ENCODE measurements at places on chromosomes 1 and 21.

GRCh38 chr1:84613026-84613425 is 38.8 kb upstream of the CTBS start:
- DNase-seq, result no peak

- DNase-seq, result no peak
Measured at GRCh38 chr1:93255222-93256079, 74.9 kb downstream of the CCDC18 start.

GRCh38 chr1:153231785-153232184 is 14.4 kb downstream of the PRR9 start:
- no peak for DNase-seq

GRCh38 chr1:201591348-201591747 is 52.4 kb downstream of the NAV1 start:
- no peak for DNase-seq

DNA sequence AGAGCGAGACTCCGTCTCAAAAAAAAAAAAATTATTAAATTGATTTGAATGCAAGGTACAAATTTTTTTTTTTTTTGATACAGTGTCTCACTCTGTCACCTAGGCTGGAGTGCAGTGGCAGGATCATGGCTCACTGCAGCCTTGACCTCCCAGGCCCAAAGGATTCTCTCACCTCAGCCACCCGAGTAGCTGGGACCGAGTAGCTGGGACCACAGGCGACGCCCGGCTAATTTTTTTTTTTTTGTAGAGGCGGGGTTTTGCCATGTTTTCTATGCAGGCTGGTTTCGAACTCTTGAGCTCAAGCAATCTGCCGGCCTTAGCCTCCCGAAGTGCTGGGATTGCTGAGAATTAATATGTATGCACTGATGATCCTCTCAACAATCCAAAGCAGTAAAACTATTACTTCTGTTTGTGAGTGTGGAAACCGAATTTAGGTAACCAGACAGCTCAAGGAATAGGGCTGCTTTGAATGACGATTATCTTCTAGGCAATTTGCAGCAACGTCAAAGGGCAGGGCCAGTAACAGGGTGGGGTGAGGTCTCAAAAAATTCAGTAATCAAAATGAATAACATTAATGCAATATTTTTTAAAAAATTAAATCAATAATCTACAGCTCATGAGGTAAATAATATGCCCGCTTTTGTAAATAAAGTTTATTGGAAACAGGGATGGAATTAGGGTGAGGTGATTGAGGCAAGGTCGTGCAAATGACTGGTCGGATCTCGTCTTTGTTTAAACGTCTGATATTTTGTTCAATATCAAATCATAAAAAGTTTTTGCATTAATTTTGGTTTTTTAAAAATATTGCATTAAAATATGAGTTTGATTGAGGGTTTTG is 1.2 kb downstream of the CLSPN start:
- no peak for DNase-seq

DNA sequence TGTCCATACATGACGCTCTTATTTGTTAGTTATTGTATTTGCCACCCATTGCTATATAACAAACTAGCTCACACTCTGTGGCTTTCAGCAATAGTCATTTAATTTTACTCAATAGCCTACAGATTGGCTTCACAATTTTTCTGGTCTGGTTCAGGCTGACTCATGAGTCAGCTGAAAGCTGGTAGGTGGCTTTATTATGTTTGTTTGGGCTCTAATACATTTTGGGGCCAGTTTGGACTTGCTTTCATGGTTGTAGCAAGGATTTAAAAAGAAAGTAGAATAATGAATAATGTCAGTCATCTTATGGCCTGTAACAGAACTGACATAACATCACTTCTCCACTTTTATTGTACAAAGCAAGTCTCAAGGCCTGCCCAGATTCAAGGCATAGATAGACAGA is 338.7 kb downstream of the LRRIQ3 start:
- DNase-seq, result no peak

GRCh38 chr1:219067350-219067712 is 106.3 kb upstream of the LYPLAL1 start:
- no peak for DNase-seq

DNA sequence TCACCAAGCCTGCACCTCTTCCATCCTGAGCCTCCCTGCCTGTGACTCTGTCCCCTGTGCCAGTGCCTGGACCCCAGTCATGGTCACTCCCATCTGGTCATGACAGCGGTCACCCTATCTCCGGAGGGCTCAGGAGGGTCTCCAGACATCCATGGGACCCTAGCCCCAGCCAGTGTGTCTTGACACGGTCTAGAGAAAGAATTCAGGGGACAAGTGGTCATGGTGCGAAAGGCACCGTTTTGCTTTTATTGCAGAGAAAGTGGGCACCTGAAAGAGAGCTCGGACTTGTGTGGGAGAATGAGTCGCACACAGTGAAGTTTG is 4.7 kb upstream of the RIPK4 start:
- DNase-seq, result no peak

DNA sequence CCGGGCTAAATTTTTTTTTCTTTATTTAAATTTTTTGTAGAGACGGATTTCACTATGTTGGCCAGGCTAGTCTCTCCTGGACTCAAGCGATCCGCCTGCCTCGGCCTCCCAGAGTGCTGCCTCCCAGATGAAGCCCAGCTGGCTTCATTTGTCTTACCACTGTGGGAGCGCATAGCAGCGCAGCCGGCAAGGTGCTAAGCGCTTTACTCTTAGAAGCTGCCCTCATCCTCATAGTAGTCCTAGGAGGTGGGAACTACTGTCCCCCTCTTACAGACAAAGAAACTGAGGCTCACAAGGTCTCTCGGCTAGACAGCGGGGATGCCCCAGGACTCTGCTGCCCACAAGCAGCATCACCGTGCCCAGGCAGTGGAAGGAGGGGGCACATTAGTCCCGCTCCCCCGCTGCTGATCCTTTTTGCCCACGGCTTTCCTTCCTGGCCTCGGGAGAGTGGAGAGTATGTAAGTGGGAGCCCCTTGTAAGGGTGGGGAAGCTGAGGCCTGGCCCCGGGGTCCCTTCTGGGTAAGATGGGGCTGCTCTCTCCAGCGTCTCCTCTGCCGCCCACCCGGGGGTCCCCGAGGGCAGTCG is 726 bp downstream of the TMEM54 start:
- DNase-seq, result no peak

DNA sequence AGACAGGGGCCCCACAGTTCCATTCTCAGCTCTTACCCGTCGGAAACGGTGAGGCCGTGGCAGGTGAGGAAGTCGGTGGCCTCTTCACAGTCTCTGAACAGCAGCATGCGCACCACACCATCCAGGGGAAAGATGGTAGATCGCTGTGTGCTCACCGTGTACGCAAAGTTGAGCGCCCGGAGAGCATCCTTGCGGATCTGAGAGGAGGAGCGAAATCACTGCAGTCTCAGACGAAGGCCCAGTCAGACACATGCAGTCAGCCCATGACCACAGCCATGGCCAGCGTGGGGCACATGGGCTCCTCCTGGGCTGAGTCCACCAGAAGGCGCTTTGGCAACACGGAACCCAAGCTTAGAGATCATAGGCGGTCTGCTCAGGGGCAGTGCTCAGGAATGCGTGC is 18.5 kb downstream of the MCM3AP start:
- no peak for DNase-seq

GRCh38 chr1:119544165-119544762 is 37.3 kb downstream of the HSD3B1 start:
- DNase-seq, result no peak

DNA sequence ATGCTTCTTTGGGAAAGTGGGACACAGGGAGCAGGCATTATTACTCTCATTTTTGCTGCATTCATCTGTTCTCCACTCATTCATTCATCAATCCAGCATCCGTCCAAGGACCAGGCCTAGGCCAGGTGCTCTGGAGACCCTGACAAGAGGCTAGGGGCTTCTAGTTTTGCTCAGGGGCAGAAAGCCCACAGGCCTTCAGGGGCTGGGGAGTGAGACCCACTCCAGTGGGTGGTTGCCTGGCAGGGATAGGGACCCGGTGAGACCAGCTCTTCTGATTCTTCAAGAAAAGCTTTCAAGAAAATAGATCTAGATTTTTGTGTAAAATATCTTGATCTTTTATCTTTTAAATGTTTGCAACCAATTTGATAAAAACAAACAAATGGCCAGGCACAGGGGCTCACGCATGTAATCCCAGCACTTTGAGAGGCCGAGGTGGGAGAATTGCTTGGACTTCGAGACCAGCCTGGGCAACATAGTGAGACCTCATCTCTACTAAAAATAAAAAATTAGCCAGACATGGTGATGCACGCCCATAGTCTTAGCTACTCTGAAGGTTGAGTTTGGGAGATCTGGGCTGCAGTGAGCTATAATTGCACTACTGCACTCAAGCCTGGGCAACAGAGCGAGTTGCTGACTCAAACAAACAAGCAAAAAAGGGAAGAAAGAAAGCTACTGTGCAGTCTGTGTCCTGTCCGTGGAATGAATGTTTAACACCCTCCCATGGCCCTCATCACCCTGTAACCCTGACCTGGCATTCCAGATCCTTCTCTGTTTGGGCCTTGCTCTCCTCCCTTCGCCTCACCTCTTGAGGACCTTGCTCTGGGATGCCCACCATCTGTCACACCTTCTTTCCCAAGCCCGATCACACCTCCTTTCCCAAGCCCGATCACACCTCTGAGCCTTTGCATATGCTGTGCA is 17.3 kb upstream of the LRP8 start:
- DNase-seq, result no peak

DNA sequence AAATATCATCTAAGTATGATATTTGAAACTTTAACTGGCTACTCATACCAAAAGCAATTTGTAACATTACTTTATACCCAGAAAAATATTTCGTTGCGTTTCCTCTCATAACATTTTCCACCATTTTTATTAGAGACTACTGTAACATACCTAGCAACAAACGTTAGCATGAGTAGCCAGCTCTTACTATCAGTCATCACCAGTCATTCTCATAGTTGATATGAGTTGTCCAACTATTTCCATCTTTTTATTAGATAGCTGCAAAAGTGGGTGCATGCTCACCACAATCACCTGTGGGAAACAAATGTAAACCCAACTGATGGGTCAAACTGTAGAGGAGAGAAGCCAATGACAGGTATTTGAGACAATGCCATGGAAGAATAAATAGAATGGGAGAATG is 114.6 kb downstream of the AKT3 start:
- no peak for DNase-seq

DNA sequence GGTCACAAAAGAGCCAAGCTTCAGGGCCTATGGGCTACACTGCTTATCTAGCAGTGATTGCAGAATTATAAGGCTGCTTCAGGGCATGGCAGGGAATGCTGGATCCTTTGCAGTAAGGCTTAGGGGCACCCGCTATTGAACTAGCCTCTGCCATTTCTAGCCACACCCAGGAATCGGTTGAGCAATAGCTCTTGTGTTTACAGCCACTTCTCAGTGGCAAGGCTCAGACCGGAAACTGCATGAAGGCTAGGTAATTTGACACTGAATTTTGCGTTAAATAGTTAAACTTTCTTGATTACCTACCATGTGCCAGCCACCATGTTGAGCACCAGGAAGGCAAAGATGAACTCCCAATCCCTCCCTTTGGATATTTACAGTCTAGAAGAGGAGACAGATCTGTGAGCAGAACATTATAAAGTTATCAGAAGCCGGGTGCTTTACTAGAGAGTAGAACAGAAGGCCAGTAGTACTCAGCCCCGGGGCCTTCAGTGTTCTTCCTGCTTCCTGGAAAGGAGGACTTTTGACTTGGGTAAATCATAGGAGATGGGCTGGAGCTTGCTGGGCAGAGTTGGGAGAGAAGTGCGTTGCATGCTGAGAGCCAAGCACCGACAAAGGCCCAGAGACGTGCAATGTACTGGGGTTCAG is 98.6 kb upstream of the LPGAT1 start:
- no peak for DNase-seq

DNA sequence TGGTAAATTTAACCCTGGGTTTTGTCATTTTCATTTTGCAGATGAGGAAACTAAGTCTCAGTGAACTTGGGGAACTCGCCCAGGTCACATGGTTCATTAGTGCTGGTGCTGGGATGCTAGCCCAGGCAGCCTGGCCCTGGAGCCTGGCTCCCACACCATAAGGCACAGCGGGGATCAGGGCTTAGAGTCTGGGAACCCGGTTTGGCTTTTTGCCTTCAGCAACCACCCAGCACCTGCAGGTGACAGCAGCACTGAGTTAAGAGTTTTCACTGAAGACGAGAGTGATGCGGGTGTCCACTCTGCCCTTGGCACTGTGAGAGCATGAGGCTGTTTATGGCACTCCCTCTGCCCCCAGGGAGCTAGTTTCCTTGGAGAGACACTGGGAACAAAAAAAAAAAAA is 18.4 kb upstream of the CD101 start:
- no peak for DNase-seq

- no peak for DNase-seq
Measured at GRCh38 chr1:162178432-162178831, 108.9 kb downstream of the NOS1AP start.

- no peak for DNase-seq
Measured at GRCh38 chr1:116943438-116943837, 33.7 kb downstream of the PTGFRN start.

DNA sequence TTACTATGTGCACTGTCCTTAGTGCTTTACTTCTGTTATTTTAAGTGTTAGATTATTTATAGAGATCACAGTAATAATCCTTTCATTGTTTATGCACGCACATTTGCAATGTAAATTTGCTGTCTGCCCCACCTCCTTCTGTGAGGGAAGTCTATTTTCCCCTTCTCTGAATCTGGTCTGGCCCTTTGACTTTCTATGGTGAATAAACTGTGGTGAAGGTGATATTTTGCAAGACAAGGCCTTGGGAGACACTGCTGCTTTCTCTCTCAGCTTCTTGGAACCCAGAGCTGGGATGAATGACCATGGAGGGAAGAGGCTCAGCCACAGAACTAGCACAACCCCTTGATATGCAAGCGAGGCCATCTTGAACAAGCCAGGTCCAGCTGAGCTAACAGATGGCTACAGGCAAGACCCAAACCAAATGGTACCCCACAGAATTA is 156.3 kb downstream of the ST6GALNAC3 start:
- DNase-seq, result no peak

GRCh38 chr1:86933562-86934377 is 19.3 kb downstream of the HS2ST1 start:
- DNase-seq, result no peak

GRCh38 chr1:185732951-185733350 is 1.2 kb upstream of the HMCN1 start:
- no peak for DNase-seq

GRCh38 chr1:112689842-112690237 is 15.4 kb downstream of the MOV10 start:
- DNase-seq, result no peak

- DNase-seq, result no peak
Measured at GRCh38 chr1:45492691-45493090, 1.7 kb upstream of the TESK2 start.
